ENCODE measurements at places on chromosomes 5 and 9. TPM values are rescaled to one million over a fixed set of nuclear protein-coding genes. Genes with fewer than 3 reads are reported as not detected.

Gene ENC1
- 17.2 TPM for polyA plus RNA-seq

Gene FRMPD1
- not detected for polyA plus RNA-seq

Gene ARHGEF37
- not detected for polyA plus RNA-seq

Gene COL27A1
- polyA plus RNA-seq, result not detected

Gene ACOT12
- not detected for polyA plus RNA-seq

GRCh38 chr5:103600086-103600485 is 37.5 kb upstream of the NUDT12 start:
- DNase-seq, result no peak

GRCh38 chr5:50302815-50303490 is 138.1 kb downstream of the EMB start:
- DNase-seq, result no peak

GRCh38 chr5:153523211-153523610 is 32.7 kb downstream of the GRIA1 start:
- DNase-seq, result no peak

DNA sequence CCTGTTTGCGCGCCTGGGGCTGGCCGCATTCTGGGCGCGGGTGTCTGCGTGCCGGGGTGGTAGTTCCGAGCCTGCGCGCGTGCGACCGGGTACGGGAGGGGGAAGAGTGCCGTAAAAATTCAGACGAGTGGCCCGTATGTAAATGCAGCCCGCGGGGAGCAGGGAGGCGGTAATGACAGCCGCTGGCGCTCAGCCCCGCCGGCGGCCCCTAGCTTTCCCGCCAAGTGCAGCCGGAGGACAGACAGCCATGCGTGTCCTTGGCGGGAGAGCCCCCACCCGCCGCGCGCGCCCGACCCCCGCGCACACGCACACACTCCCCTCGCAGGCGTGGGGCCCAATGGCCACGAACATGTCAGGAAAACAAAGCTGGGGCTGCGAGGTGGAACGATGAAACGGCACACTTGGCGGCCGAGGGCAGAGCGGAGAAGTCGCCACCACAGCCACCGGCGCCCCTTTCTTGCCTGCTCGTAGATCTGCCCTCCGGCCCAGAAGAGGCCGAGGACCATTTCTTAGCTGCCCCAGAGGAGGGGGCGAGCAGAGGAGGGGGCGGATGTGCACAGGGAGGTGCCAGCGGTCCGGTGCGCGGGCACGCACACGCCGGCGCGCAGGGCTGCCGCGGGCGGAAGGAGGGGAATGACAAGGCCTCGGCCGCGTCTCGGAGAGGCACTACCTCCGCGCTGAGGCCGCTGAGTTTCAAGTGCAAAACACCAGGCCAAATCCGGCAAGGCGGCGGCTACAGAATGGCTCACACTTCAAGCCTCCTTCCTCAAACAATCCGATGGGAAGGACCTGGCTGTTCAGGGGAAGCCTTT is 208.4 kb downstream of the MEF2C start:
- peak; percentile 36 for DNase-seq

GRCh38 chr5:107470295-107470582 is 200.5 kb downstream of the EFNA5 start:
- DNase-seq, result no peak

DNA sequence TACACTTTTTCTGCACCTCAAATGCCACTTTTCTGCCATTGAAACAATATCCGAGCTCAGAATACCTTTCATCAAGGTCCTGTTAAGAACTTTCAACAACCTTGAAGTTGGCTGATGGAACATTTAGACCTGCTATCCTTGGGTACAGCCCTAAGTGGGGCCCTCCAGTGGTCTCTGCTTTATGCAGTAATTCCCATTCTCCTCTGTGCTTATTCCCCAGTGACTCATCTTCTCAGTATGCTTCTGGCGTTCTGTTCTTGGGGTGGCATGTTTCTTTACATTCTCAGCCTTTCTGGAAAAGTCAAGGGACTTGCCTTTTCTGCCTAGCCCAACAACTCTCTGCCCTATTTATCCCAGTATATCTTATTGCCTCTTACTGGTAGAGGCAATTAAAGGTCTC is 7.1 kb downstream of the ANP32B start:
- no peak for DNase-seq

DNA sequence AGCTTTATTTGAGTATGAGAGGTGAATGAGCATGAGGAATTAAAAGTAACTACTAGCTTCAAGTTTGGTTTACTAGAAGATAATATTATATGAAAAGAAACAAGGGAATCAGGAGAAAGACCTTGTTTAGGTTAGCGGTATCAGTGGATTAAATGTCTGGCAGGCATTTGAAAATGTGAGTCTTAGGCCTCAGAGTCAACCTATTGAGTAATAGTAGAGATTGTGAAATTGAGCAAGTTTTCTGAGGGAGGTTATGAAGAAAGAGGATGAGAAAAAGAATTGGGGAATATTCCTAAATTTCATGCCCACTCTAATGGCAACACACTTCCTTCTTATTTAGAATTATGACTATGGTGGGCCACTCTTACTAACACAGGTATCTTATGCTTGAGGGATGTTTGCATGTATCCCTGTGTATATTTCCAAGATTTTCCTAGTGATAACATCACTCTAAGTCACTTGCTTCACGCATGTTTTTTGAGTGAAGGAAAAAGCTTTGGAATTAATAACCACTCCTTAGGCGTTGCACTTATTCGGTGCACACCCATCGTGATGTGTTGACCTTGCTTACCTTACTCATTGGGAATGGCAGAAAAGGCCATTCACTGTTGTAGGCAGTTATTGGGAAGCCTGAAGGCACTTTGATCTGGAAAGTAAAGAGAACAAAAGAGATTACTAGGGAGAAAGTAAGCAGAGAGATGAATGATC is 8.2 kb upstream of the ELL2 start:
- no peak for DNase-seq

GRCh38 chr9:6128030-6128429 is 87.6 kb upstream of the IL33 start:
- DNase-seq, result no peak

Measured in immature natural killer cell (primary cell).